Stimulated activated CD4-positive, alpha-beta T cell treated with anti-CD3 and anti-CD28 coated beads, Interleukin-4, amount 100 ng/mL, for 4 hours (primary cell): ENCODE measurements at places on chromosomes 4 and X.

GRCh38 chr4:101355767-101356702 is 8.7 kb upstream of the PPP3CA start:
- no peak for DNase-seq

- DNase-seq = peak; percentile 67
Measured at GRCh38 chrX:49291615-49292337, 11.7 kb upstream of the GAGE10 start.

DNA sequence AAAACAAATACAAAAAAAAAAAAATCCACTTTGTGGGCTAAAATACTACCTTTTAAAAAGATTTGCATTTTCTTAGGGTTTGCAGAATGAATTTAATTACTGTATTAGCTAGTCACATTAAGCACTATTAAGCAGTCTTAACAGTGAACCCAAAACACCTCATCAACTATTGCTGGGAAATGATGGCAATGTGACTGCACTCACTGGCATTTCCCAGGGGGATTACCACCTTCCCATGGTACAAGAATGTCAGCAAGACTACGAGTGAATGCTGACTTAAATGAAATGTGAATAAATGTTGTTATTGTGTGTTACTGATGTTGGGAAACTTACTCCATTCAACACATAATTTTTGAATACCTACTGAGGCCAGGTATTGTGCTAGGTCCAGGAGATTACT is 10.0 kb upstream of the SLC9B2 start:
- DNase-seq = no peak

- DNase-seq = no peak
Measured at GRCh38 chr4:177267911-177268310, 41.8 kb upstream of the NEIL3 start.

- no peak for DNase-seq
Measured at GRCh38 chr4:144611850-144612249, 34.1 kb upstream of the HHIP start.

DNA sequence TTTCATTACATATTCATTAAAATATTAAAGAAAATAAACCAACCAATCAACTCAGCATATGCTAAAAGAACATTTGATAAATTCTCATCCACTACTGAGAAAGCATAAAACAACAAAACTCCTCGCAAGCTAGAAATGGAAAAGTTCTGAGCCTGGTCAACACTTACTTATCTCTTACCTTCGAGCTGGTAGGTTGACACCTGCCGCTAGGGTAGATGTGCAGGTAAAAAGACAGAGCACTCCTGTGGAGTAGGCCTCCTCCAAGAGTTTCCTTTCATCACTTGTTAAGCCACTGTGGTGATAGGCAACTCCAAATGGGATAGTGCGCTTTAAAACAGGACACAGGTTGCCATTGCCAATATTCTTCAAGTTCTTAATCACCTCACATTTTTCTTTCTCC is 18.9 kb downstream of the HELQ start:
- no peak for DNase-seq

GRCh38 chr4:121339307-121339706 is 41.5 kb downstream of the QRFPR start:
- no peak for DNase-seq

DNA sequence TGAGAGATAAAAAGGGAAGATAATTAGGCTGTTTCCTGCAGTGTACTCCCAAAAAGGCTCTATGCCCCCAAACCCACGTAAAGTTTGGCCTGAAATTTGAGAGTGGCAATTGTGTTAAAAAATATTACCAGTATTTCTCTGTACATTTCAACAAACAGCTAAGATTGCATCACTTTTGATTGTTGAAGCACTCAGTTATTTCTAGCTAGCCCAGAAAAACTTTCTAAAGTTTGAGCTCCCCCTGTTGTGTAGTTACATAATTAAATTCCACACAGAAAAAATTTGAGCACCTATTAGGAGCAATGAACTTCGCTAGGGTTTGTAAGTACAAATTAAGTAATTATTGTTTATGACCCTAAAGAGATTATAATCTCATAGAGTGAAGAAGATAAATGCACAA is 109.4 kb downstream of the DLG3 start:
- DNase-seq = no peak

DNA sequence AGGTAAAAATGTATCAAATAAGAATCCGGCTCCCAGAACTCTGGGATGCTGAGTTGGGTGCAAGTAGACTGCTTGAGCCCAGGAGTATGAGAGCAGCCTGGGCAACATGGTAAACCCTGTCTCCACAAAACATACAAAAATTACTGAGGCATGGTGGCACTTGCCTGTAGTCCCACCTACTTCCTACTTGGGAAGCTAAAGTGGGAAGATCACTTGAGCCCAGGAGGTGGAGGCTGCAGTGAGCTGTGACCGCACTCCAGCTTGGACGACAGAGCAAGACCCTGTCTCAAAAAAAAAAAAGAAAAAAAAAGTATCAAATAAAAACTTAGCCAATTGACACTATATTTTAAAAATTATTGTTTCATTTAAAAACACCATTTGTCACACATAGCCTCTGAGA is 84.4 kb downstream of the FBXW7 start:
- no peak for DNase-seq

DNA sequence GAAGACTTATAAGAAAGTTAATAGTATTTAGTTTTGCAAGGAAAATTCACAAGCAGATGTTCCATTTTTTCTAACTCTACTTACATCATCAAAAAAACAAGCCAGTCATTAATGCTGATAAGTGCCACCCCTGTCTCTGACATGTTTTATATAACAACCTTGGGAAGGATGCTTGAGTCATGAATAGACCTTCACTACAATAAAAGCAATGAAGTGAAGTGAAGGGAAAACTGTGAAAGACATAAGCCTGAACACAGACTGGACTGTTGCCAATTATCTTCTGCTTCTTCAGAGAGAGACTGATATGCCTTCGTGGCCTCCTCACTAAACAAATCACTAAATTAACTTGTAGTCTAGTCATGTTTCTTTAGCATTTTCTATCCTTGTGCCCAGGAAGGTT is 353.2 kb downstream of the PDHA2 start:
- no peak for DNase-seq

GRCh38 chr4:41429280-41429669 is 108.7 kb upstream of the LIMCH1 start:
- no peak for DNase-seq

- no peak for DNase-seq
Measured at GRCh38 chrX:140672840-140673731, 36.5 kb upstream of the LINC00632 start.

DNA sequence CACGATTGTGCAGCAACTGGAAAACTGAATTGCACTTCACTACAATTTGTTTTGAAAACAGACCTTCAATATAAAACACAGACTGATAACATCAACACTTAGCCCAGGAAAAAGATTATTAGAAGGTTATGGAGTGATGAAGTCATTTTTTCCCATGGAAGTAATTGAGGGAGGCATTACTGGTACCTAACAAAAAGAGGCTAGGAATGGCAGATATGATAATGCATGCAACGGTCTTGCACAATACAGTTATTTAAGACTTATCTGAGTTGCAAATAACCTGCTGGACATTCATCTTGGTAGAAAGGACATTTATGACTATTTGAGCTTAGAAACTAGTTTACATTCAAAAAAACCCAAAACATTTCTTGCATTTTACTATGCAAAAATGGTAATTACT is 1031.9 kb downstream of the FAT4 start:
- no peak for DNase-seq

GRCh38 chrX:118459494-118459893 is 36.1 kb upstream of the DOCK11 start:
- peak; percentile 1 for DNase-seq

GRCh38 chrX:7086384-7086783 is 61.1 kb upstream of the STS start:
- no peak for DNase-seq

GRCh38 chr4:6280365-6280996 is 10.8 kb downstream of the WFS1 start:
- DNase-seq = no peak

DNA sequence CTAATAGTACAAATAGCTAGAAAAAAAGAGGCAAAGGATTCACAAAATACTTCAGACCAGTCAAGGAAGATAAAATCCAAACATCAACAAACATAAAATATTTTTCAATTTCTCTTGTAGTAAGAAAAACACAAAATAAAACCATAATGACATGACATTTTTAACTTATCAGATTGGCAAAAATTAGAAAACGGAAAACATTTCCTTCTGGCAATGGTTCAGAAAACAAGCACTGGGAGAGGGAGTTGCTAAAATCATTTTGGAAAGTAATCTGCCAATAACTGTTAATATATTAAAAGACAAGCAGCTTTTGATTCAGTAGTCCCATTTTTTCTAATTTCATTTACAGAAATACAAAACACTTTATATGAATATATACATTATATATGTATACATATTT is 26.1 kb downstream of the TKTL2 start:
- no peak for DNase-seq

DNA sequence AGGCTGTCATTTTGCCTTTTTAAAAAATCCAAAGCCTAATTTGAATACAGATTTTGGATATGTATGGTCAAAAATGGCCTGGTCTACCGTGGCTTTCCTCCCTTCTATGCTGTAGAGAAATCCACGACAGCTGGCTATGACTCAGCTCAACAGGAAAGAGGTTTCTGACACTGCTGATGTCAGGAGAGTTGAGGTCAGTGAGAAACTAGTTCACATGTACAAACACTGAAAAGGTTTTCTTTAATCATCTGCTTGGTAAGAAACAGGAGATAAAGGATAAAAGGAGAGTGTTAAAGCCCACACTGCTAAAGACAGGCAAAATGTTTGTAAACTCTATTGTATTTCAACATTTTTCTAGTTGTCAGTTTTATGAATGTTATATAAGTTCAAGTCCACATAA is 113.9 kb downstream of the NYX start:
- DNase-seq = no peak

GRCh38 chrX:3280706-3281105 is 65.7 kb downstream of the MXRA5 start:
- DNase-seq = no peak

- DNase-seq = no peak
Measured at GRCh38 chrX:142483965-142484364, 278.9 kb upstream of the MAGEC2 start.

DNA sequence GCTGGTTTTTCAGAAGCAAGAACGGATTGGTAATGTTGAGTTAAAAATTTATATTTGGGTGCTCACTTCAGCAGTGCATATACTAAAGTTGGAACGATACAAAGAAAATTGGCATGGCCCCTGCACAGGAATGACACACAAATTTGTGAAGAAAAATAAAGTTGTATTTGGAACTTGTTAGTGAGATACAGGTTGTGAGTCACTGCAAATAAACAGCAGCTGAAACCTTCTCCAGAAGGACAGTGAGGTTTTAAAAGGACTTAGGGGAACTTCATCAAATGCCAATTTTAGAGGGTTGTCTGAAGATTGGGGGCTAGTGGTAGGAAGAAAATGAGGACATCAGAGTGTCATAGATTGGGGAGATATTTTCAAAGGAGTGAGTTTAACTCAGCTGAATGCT is 79.7 kb upstream of the ELOVL6 start:
- no peak for DNase-seq

- DNase-seq = no peak
Measured at GRCh38 chr4:71944956-71945355, 86.8 kb upstream of the NPFFR2 start.

DNA sequence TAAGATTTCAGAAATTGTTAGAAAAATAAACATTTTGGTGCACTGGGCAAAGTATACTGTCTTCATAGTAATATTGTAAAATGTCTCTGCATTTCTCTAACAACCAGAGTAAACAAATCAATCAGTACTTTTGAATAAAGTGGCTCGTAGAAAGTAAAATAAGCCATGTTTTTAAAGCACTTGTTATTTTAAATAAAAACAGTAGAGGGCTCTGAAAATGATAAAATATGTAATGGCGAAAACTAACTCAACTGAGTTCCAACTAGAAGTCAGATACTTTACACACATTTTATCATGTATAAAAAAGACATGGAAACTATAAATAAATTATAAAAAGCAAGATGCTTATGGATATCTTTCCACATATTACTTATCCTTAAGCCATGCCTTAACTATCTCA is 1134.4 kb downstream of the PDHA2 start:
- DNase-seq = no peak
